Chondrocyte (in vitro differentiated cells): ENCODE measurements at places on chromosomes 3 and 15. TPM values are rescaled to one million over a fixed set of nuclear protein-coding genes. Genes with fewer than 3 reads are reported as not detected.

DNA sequence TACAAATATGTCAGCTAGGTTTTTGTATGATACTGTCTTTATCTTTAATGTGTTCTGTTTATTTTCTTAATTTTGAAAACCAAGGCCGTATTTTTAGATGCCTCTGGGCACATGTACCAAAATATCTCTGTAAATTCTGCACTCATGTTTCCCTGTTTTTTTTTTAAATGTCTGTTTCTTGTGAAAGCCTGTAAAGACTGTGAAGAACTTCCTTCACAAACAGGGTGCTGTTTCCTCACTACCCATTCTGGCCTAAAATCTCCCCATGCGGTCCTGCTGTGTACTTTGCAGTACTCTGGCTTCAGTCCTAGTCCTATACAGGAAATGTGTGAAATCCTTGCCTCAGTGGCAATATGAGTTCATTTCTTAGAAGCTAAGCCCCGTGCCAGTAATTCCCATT lies 133.4 kb upstream of the ZBTB20 start:
- no peak for DNase-seq

DNA sequence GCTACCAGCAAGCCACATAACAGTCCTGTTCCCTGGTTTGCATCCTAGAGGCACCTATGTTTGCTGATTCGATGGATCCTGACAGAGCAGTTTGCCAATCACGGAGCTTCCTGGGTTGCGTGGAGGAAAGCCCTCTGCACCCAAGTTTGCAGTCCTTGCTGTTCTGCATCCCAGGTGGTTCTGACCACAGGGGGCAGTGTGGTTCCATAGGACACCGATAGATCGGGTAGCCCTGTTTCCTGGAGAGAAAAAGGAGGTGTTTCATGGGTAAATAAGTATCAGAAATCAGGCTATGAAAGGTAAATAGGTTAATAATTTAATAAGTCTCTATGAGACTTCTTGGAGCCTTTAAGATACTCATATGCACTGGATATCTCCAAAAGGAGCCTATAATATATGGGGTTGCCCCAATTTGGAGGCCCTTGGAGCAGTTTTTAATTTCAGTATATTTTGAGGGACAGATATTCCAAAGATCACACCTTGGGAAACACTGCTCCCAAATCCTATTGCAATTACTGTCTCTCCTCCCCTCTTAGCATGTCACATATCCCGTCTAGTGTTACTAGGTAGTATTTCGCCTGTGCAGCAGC lies 194.6 kb upstream of the TPM1 start:
- no peak for DNase-seq

DNA sequence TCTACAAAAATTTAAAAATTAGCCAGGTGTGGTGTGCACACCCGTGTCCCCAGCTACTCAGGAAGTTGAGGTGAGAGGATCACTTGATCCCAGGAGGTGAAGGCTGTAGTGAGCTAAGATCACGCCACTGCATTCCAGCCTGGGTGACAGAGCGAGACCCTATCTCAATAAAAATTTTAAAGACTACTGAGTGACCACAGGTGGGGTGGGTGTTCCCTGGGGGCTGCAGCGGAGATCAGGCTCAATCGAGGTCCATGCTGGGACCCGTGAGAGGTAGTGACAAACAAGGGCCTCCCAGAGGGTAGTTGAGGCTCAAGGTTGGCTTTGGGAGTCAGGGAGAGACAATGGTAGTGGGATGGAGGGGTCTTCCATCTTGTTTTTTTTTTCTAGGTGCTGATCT lies 38.9 kb upstream of the LIMD1 start:
- peak; percentile 49 for DNase-seq

IL5RA gene
- total RNA-seq: not detected in 3 replicates

- no peak for DNase-seq
These were observed 9.9 kb downstream of the KY start for GRCh38 chr3:134640872-134641470.

GRCh38 chr3:20057612-20058180 lies 17.4 kb downstream of the KAT2B start:
- DNase-seq: no peak

DNA sequence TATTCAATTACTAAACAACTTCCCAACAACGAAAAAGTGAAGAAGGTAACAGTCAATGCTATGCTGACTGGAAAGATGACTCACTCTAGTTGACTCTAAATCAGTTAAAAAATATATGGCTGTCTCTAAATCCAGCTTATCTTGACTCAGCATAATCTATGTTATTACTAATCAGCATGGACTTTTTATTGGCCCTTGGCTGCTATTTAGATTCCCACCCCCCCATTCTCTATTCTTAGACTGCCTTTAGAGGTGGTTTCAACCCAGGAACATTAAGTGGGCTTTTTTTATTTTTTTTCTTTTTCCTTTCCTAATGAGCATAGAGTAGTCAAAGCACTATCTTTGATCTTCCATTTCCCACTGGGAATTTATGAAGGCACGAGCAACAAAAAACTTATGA lies 1.9 kb downstream of the PCOLCE2 start:
- DNase-seq: no peak

DNA sequence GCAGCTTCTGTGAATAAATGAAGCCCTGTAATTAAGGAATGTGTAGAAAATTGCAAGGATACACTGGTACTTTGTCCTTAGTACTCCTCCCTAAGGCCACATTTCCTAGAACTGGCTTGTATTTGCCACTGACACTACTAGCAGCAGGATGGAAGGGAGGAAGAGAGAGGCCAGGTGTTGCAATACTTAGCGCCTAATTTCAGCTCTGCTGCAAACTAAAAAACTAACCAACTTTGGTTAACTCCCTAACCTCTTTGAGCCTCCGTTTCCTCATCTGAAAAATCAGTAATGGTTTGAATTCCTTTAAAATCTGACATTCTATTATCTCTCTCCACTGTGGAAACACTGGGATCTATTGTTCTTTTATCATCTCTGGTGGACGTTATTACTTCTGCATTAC lies 257.0 kb downstream of the SV2B start:
- DNase-seq: no peak

DNA sequence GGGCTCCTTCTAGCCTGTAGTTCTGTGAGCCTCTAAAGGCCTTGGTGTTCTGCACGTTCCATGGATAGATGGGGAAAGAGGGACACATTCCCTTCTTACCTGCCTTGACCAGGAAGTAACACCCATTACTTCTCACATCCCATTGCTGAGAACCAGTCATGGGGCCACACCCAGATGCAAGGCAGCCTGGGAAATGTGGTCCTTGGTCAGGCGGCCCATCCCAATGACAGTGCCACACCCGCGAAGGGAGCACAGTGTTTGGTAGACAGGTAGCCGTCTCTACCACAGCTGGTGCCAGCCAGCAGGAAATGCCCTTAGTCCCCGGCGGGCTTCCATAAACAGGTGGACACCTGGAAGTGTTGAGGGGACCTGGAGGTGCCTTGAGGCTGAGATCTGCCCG lies 23.2 kb upstream of the LCTL start:
- DNase-seq: no peak

TMEM108 gene
- 1.7 to 7.1 TPM (median 5.6 TPM) in 3 replicates for total RNA-seq

ACKR4 gene
- 0.22 TPM in 1 of 3 replicates, not detected in the others for total RNA-seq

- no peak for DNase-seq
These were observed at the start of gene KY for GRCh38 chr3:134650431-134651346. Gene KY, minus strand, starts transcription at chr3:134651022. Its CDS starts 62 bp downstream, at chr3:134650960.

NLGN1 gene
- total RNA-seq: 3.3 TPM in 1 of 3 replicates, not detected in the others

MESP2 gene
- 0.25 to 0.51 TPM (median 0.36 TPM) in 3 replicates for total RNA-seq

DNA sequence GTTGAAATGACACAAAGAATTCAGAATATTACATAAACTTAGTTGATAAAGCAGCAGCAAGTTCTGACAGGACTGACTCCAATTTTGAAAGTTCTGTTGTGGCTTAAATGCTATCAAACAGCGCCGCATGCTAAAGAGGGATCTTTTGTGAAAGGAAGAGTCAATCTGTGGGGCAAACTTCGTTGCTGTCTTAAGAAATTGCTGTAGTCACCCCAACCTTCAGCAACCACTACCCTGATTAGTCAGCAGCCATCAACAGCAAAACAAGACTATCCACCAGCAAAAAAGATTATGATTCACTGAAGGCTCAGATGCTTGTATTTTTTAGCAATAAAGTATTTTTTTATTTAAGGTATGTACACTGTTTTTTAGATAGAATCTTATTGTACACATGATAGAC lies 14.2 kb downstream of the CRBN start:
- DNase-seq: no peak

- DNase-seq: no peak
These were observed 23.2 kb upstream of the ACTC1 start for GRCh38 chr15:34818526-34818925.

DNA sequence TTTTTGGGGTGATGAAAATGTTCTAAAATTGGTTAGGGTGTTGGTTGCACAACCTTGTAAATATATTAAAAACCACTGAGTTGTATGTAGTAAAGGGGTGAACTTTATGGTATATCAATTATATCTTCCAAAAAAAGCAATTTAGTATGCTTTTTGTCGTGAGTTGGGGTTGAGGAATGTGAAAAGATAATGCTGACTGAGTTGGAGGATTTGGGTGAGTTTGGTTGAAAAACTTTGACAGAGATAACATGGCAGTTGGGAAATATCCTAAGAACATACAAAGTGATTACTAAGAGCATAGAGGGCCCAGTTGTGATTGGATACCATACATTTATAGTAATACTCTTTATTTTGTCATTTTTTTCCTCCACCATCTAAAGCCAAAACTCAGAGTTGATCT lies 33.6 kb downstream of the HMG20A start:
- no peak for DNase-seq

GRCh38 chr15:40498418-40498817 lies 27.6 kb downstream of the CHST14 start:
- no peak for DNase-seq

MUC20 gene
- total RNA-seq: 2.2 to 8.4 TPM (median 3.0 TPM) in 3 replicates

ZNF80 gene
- not detected in 3 replicates for total RNA-seq

DNA sequence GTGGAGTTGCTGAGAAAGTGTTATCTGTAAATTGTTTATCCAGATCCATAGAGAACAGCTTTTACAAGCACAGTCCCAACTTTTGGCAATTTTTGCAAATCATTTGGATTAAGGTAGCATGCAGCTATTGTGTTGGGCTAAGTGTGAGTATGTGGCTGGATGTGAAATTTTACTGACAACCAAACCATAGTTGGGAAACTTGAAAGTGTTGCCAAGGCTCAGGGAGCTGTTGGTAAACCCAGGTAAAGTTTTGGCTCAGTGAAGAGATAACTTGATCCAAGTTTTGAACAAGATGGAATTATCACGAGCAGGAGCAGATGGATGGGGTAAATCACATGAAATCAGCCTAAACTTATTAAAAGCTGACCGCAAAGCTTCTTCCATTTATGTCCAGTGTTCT lies 90.0 kb upstream of the HES1 start:
- DNase-seq: no peak

- no peak for DNase-seq
These were observed 48.0 kb upstream of the FSTL1 start for GRCh38 chr3:120498556-120499346.

DNA sequence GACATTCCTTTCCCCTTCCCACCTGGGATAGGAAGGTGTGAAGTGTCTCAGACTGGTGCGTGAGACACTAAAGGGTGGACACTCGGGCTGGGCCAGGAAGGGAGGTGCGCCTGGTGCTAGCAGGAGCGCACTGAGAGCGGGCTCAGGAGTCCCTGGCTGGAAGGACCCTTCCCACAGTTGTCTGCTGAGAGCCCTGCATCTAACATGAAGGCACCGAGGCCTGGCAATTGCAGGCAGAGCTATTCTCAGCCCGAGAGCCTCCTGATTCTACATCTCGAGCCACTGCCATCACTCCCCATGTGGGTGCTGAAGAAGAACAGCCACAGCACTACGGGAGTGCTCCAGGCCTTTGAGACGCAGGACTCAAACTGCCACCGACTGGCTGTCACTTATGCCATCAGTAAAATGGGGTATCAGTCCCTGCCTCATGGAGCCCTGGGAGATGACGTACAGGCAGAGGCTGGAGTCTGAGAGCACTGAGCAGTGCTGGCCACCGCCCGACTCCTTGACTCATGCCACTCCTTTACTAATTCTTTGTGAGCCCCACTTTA lies 159.4 kb downstream of the KLF13 start:
- no peak for DNase-seq

DNA sequence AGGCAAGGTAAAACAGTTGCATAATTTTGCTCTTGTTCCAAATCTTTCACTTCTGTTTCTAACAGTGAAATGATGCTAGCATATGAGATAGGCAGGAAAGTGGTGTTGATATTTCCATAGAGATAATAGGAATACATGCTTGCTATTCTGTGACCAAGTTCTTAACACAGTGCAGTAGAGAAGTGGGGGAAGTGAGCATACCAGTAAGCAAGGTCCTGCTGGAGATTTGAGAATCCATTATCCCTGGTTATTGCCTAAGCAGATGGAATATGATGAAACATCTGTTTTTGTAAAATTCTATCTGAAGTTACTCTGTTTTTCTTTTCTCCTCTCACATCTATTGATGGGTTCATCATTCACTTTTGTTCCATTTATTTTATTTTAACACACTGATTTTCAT lies 28.7 kb downstream of the USP8 start:
- no peak for DNase-seq

DNA sequence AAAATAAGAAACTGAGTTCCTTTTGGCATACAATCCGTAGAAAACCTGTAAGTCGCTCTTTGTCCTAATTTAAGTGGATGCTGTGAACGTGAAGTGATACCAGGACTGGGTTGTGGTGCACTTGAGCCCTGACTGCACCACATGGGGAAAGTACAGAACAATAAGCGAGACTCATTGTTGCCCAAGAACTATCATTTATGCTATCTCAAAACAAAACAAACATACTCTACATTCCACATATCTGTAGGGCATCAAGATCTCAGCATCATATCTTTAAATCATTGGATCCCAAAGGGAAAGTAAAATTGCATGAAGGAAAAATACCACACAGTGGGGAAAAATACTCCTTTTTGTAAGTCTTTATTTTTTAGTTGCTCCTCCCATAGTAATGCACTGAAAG lies 580.3 kb downstream of the MECOM start:
- no peak for DNase-seq

SKOR1 gene
- total RNA-seq: 0.15 to 0.27 TPM (median 0.22 TPM) in 3 replicates

- DNase-seq: no peak
These were observed 146.3 kb downstream of the TLE3 start for GRCh38 chr15:69951256-69951897.

DNA sequence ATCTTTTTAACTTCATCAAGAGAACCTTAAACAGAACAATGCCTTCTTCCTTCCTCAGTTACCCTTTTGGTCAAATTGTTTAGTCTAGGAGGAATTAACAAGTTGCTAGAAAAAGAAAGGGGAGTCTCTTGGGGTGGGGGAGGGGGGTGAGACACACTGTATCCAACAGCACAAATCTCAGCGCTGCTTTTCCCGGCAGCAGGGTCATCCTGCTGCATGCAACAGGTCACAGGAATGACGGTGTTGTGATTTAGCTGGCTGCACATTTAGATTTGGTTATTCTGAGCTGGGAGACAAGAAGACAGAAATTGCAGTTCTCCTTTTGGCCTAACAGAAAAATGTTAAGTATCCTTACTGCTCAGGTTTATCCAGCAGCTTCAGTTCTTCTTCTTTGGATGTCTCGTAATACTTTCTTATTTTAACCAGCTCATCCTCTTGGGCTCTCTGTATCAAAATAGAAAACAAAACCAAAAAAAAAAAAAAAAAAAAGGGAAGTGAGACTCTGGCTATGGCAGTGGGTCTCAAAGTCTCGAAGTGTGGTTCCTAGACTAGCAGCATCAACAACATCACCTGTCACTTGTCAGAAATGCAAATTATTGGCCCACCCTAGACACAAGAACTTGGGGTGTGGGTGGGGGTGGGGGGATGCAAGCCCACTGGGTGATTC lies 190.5 kb downstream of the GREM1 start:
- DNase-seq: no peak
